Right forelimb (tissue), 1 donor: ENCODE measurements at places on chromosomes 5 and 9.

- no peak for DNase-seq
Observed at GRCh38 chr5:173707392-173707791, 90.9 kb upstream of the BOD1 start.

GRCh38 chr5:177494346-177495195 is 2.8 kb downstream of the PDLIM7 start:
- peak; percentile 87 for DNase-seq

- DNase-seq = no peak
Observed at GRCh38 chr9:133423216-133423615, 1.0 kb downstream of the ADAMTS13 start.

- no peak for DNase-seq
Observed at GRCh38 chr9:99389087-99390033, 167.3 kb downstream of the SEC61B start.

DNA sequence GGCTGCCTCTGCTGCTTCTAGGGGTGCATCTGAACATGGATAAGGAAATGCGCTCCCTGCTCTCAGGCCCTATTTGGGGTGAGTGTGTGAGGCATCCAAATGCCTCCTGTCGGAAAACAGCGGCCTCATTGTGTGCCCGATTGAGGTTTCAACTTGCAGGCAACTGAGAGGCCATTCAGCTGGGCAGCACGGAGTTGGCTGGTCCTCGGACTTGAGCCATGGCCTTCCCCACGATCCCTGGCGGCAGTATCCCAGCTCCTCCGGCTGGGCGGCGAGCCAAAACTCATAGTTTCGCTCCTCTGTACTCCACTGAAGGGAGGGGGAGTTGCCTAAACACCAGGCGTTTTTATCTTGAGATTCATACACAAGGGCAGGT is 597.3 kb upstream of the SGCD start:
- no peak for DNase-seq

- no peak for DNase-seq
Observed at GRCh38 chr9:117938086-117938485, 233.9 kb downstream of the TLR4 start.

DNA sequence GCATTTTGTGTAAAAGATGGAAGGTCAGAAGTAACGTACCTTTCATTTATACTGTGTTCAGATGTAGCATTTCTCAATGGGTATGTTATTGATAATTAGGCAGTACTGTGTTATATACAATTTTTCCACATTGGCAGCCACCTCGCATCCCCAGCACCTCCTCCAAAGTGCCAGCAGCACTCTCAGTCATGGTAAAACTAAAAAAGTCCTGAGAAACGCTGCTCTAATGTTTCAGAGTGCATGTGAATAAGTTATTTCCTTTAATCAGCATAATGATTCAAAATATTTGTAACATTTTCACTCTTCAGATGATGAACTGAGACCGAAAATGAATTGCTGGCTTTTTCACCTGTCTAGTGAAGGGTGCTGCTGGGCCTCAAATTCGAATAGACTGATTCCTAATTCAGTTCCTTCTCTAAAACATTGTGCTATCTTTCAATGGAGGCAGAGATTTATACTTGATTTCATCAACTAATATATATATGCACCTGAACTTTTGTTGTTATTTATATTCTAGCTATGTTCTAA is 79.9 kb upstream of the ANKRD55 start:
- DNase-seq = no peak
